ENCODE measurements at places on chromosomes 1 and 21. TPM values are rescaled to one million over a fixed set of nuclear protein-coding genes. Genes with fewer than 3 reads are reported as not detected.

RTCA gene
- 52.2 TPM for total RNA-seq

HLX gene
- total RNA-seq, result 4.0 TPM

RHOU gene
- 4.4 TPM for total RNA-seq

GIPC2 gene
- total RNA-seq, result 4.9 TPM

TEDDM1 gene
- total RNA-seq, result not detected

TRNP1 gene
- total RNA-seq, result 27.4 TPM

C1orf232 gene
- not detected for total RNA-seq

PPM1J gene
- 7.2 TPM for total RNA-seq

PTTG1IP gene
- total RNA-seq, result 143 TPM

RGS8 gene
- total RNA-seq, result not detected

KCNN3 gene
- 4.0 TPM for total RNA-seq

GUCA2B gene
- total RNA-seq, result not detected
